ENCODE measurements at places on chromosomes 6 and 20.

DNA sequence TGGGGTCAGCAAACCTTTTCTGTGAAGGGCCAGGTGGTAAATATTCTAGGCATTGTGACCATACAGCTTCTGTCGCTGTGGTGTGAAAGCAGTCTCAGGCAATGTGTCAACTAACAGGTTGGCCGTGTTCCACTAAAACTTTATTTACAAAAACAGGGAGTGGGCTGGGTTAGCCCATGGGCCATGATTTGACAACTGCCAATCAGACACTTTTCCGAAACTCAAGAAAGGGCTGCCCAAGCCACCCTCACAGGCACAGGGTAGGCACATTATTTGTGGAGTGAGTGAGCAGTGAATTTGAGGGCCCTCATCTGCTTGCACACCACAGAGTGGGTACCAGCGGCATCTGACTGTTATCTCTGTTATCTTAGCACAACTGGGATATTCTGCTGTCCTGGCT is 290.3 kb downstream of the TAF4 start:
- no peak for DNase-seq

DNA sequence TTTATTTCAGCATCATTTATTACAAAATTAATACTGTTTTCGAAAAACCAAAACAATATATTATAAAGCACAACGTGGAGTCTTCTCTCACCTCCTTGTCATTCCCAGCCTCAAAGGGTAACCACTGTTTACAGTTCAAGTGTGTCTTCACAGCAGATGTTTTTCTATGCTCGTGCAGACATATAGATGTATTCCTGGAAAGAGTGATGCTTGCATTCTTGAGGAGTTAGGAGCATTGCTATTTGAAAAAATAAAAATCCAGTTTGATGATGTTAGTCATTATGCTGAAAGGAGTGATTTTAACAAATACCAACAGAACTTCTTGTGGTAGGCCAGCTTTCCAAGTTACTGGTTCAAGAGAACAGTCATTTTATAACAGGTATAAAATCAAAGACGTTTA is 234.9 kb downstream of the BCKDHB start:
- DNase-seq, result no peak

DNA sequence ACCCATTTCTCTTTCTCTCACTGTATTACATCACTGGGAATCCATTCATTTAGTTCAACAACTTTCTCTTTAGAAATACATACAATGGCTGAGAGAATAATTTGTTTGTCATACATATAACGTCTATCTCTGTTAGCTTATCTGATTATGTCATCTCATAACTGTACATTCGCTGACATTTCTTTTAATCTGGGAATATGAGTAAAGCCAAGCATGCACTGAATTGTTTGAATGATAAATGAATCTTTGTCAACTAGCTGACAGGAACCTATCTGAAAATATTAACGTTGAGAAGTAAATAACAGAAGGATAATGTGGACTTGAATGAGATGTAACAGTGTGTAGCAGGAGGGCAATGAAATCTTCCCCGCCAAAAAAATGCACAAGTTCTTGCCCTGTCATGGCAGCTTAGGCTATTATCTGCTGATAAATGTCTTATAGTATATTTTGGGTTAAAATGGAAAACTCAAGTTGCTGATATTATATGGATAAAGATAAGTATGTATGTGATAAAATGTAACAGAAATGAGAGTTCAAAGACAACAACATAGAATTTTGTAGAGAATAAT is 581.2 kb upstream of the ADGRB3 start:
- no peak for DNase-seq

DNA sequence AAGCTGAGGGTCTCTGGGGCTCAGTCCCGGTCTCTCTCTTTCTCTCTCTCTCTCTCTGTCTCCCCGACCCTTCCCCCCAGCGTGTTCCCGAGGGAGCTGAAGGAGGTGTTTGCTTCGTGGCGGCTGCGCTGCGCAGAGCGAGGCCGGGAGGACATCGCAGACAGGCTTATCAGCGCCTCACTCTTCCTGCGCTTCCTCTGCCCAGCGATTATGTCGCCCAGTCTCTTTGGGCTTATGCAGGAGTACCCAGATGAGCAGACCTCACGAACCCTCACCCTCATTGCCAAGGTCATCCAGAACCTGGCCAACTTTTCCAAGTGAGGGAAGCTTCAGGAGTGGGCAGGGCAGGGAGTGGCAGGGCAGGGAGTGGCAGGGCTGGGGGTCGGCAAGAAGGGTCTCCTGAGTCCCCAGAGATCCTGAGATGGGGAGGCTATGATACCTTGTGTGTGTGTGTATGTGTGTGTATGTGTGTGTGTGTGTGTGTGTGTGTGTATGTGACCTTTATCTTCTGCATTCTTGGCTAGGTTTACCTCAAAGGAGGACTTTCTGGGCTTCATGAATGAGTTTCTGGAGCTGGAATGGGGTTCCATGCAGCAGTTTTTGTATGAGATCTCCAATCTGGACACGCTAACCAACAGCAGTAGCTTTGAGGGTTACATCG is 13.6 kb upstream of the ZBTB9 start:
- DNase-seq, result no peak

- no peak for DNase-seq
Observed at GRCh38 chr6:168231393-168231957, 88.1 kb downstream of the DACT2 start.

- peak; percentile 94 for DNase-seq
Observed at GRCh38 chr6:44237021-44237812, 9.7 kb upstream of the HSP90AB1 start.

- no peak for DNase-seq
Observed at GRCh38 chr20:3767110-3767426, 485 bp downstream of the ADISSP start.

- DNase-seq, result no peak
Observed at GRCh38 chr6:36114798-36115408, 15.4 kb upstream of the MAPK13 start.

Measured in mucosa of descending colon (tissue), 3 donors.